ENCODE measurements at places on chromosomes 2 and 18.

DNA sequence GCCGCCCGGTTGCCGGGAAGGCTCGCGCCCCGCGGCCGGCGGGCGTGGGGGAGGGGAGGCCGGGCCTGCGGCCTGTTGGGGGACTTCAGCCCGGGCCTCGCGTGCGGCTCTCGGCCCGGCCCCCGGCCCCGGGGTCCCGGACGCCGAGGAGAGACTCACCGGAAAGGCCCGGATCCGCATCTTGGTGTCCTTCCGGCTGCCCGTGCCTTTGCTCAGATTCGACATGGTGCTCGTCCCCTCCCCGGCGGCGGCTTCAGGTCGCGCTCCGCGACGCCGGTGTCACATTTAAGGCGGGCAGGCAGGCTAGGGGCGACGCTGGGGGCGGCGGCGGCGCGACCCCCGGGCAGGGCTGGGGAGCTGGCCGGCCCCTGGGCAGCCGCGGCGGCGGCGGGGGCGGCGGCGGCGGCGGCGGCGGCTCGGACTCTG lies 365 bp downstream of the CUL3 start:
- peak; percentile 22 for DNase-seq

- DNase-seq: no peak
These were observed 42.8 kb upstream of the THUMPD2 start for GRCh38 chr2:39821871-39822270.

DNA sequence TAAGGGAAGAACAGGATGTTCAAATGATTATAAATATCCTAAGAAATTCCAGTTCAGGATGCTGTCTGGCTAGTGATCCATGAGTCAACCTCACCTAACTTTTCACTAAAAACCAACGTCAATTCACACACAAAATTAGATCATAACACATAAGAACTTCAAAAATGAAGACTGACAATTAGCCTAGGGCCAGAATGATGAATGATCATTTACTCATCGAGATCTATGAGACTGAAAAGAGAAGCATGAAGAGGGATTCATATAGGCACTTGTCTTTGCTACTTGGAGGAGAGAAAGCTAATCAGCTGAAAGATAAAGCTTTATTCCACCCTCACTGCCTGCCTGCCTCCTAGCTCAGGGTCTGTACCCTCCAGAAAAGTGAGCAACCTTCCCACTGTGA lies 29.8 kb downstream of the ADD2 start:
- DNase-seq: no peak

DNA sequence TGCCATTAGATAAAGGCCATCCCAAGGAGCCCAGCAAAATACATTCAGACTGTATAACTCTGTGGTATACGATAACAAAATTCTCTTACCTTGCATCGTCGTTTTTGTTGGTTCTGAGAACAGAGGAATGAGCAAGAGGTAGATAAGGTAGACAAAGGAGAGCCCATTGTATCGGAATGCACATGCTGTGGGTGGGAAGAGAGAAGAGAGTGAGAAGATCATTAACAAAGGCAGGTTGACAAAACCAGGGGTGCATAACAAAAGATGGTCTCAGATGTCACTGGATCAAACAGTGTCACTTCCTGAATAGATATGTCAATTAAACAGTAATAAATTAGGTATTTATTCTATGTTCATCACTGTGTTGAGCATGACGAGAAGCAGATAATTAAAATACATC lies 83.3 kb downstream of the PIEZO2 start:
- DNase-seq: no peak

- DNase-seq: no peak
These were observed 198.9 kb upstream of the GULP1 start for GRCh38 chr2:188092734-188093133.

- peak; percentile 41 for DNase-seq
These were observed 96.2 kb downstream of the CABLES1 start for GRCh38 chr18:23231340-23232021.

DNA sequence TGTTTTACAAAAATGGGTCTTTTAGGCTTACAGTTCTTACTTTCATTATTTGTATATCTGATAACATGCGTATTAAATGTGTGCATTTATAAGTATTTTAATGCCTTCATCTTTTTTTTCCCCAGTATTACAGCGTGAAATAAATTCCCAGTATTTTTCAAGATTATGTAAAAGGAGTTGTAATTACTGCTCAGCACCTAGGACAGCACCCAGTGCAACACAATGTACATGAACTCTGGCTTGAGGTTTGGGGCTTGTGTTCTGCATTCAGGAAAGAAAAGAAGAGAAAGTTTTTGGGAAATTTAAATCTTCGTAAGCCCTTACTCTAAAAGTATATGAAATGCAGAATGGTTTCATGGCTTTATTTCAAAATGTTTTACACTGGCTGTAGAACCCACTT lies 16.7 kb downstream of the ZNF638 start:
- no peak for DNase-seq

DNA sequence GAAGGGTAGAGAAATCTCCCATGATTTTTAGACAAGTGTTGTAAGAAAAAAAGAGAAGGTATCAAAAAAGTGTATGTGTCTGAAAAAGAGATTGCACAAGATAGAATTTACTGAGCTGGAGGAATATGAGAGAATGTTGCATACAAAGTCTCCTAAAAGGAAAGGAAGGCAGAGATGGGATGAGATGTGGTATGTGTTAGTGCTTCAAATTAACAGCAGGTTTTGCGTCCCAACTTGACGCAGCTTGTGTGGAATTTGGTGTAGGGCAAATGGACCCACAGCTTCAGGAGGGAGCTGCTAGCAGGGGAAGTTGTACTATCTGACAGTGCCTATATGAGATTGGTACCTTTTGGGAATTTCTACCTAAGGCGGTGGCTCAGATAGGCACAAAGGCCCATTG lies 9.0 kb upstream of the RASGRP3 start:
- no peak for DNase-seq

DNA sequence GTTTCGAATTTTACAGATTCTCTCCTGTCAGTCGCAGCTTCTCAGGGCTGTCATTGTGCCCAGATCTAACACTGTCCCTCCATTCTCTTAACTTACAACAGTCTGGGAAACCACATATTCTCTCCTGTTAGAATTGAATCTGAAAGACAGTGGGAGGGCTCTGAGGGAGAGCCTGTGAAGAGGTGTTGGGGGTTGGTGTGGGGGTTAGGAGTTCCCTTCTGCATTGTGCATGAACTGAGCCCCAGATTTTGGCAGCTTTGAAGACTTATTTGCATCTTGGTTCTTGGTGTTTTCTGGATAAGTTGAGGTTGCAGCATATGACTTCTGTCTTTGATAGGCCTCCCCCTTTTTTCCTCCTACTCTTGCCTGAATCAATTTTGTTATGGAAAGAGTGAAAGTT lies 64.1 kb downstream of the TANC1 start:
- DNase-seq: no peak

DNA sequence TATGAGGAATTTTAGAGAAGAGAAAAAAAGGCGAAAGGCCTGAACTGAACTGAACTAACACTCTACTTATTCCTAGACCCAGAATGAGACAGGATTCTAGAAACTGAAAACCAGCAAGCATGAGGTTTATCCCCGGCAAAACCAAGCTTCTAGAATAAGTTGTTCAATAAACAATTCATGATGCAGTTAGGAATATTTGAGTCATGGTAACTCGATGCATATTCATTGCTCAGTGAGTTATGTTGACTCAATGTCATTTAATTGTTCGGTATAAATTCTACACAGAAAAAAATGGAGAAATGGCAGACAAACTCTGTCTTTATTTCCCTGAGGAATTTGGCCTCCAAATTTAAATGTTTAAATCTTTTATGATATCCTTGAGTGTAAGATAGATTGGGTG lies 321.5 kb downstream of the SATB2 start:
- no peak for DNase-seq

- no peak for DNase-seq
These were observed 39.6 kb downstream of the ITGAV start for GRCh38 chr2:186629250-186629996.

DNA sequence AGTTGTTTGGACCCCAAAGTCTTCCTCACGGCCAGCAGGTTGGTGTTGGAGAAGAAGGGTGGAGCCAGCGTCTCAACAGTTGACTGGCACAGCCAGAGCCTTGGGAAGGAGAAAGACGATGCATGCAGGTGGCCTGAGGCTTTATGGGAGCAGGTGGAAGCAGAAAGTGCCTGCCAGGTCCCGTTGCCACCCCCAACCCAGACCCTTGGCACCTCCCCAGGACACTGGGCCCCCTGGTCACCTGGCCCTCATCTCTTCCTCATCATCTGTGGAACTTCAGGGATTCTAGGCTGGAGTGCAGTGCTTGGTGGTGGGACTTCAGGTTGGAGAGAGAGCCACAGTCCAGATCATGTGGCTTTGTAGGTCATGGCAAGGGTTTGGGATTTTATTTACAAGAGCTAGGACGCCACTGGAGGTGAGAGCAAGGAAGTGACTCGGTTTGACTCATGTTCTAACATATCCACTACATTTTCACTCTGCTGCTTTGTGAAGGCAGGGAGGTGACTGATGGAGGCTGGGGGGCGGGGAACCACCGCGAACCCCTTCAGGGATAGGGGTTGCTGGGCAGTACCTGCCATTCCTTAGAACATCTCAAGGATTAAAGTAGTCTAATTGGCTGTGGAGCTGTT lies 62.5 kb upstream of the B3GNT7 start:
- DNase-seq: no peak

- DNase-seq: no peak
These were observed 1.5 kb downstream of the ATP6V1B1 start for GRCh38 chr2:70936979-70937811.

DNA sequence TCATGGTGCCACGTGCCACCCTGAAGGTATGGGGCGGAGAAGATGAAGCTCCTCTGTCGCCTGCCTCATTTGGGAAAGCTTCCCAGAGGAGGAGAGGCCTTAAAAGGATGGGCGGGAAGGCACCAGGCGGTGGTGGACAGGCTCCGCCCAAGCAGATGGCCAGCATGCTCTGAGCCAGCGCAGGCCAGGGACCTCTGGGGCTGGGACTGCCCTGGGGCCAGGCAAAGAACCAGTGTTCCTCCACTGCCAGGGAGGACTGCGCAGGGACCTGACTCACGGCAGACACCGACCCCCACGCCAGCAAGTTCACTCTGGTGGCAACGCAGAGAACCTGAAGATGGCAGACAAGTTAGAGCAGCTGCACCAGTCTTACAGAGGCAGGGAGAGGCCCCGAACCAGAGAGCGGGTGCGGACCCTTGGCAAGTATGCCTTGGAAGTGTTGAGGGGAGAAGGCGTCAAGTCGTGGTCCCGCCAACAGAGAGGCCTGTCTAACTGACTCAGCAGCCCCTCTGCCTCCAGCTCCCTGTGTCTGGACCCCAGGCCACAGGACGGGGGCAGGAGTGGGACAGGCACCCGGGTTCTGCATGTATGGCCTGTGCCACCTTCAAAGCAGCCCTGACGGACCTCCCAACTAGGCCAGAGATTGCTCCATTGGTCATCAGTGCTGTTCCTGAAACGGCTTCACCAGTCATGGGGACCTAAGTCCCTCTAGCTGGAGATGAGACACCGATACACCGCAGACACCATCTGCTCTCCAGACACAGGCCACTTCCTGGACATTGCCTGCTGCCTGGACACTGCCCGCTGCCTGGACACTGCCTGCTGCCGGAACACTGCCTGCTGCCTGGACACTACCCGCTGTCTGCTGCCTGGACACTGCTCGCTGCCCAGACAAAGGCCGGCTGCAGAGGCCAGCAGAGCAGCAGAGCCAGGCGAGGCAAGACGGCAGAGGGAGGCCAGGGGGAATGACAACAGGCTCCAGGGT lies 124.7 kb downstream of the HDAC4 start:
- DNase-seq: no peak

DNA sequence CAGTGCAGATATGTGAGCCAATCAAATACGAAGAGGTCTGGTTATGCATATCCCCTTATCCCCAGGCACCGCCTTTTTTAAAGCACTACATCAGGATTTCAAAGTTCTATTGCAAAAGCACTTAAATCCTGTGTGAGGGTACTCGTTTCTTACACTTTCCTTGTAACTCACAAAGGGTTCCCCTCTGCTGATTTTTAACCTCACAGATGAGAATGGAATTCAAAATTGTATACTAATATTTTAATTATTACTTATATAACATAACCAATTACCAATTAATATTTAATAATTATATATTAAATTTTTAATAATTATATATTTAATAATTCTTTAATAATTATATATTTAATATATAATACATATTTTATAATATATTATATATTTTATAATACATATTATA lies 126.2 kb upstream of the MAPRE2 start:
- DNase-seq: no peak

GRCh38 chr18:48006415-48007175 lies 76.1 kb upstream of the SMAD2 start:
- no peak for DNase-seq

DNA sequence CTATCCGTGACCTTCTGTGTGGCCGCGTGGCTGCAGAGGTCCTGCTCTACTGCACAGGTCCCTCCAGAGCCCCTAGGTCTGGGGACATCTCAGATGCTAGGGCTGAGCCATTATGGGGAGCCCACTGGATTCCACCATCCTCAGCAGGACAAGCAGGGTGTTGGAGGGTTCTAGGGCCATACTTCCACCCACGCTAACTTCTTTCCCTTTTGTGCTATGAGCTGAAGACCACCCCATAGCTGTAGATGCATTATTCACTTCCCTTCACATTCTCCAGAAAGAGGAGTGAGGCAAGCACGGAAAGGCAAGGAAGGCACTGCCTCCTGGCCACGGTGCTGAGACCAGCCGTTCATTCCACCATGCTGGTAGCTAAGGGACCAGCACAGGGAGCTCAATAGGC lies 149.5 kb upstream of the MYCN start:
- DNase-seq: no peak

- DNase-seq: no peak
These were observed 104.9 kb upstream of the YPEL5 start for GRCh38 chr2:30041884-30042283.

DNA sequence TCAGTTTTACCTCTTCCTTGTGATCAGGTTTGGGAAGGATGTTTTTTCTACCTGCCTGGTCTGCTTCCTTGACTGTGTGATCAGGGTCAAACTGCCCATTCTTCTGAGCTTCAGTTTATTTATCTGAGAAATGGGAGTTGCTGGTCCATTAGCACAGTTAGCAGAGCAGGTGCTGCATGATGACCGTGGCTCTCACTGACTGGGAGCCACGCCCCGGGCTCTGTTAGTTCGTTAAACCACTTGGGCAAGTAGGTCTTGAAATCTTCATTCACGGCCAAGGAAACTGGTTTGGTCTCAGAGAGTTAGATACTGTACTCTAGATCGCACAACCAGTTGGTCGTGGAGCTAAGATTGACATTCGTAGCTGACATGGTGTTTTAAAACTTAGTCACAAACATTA lies 41.7 kb downstream of the INPP5D start:
- no peak for DNase-seq

Data from stimulated activated CD8-positive, alpha-beta memory T cell treated with anti-CD3 and anti-CD28 coated beads, Interleukin-7, amount 100 ng/mL, for 24 hours (primary cell).